ENCODE measurements at places on chromosomes 3 and 15.

DNA sequence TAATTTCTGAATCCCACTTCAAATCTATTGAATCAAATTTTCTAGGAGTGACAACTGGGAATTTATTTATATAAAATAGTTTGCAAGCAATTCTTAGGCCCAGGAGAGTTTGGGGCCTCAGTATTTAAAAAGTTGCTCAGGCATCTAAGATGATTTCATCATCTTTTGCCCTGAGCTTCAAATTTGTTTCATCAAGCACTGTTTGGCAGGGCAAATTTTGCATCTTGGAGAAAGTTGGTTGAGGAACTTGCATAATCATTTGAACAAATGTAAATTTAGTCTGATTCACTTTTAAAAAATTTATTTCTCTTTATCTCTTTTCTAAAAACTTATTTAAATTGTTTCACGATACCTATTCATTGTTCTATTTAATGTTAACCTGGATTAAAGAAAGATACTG, 702.8 kb downstream of the SI start:
- no peak for DNase-seq

DNA sequence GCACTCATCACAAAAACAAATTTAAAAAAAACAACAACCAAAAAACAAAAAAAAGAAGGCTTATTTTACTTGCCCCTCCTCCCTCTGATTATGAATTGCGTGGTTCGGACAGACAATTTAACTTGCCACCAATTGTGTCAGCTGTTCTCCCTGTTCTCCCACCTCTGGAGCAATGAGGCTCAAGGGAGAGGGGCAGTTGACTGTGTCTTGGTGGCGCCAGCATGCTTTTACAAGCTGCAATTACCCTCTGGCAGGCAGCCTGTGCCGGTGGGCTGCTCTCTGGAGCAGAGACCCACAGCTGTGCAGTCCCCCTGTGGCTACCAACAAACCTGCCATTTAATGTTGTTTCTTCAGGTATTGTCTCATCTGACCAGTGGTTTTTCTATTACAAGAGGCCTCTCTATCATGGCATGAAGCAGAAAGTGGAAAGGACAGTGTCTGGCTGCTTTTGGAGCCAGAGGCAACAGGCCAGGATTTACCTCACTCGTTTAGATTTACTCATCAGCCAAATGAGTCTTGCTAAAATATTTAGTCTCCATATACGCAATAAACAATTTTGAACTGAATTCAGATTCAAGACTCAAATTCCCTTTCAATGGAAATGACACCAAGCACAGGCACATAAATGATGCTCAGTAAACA, 192.0 kb upstream of the TPRG1 start:
- no peak for DNase-seq

- no peak for DNase-seq
Measured at GRCh38 chr3:61724183-61724582, 162.8 kb downstream of the PTPRG start.

GRCh38 chr15:36313021-36313420, 266.4 kb upstream of the CDIN1 start:
- no peak for DNase-seq

GRCh38 chr3:125256675-125257074, 44.1 kb upstream of the SLC12A8 start:
- no peak for DNase-seq

DNA sequence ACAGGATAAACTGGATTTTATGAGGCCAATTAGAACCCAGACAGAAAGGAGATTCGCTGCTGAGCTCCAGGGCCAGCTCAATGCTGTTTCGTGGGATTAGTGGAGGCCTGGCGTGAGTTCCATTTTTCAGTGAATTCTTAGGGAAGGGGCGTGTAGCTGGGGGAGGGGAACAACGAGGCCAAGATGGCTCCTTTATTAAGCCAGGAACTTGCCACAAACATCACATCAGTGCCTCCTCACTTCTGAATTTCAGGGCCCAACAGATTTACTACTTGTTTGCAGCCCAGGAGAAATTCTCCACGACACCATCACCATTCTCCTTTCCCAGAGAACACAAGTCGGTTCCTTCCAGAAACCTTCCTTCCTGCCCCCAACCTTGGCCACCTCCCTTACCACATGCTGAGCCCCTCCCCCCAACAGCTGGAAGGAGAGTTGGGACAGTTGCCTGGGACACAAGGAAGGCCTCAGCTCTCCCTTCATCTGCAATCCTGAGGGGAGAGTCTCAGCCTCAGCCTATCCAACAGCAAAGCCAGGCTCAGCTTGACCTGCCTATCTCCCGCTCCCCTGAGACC, 5.8 kb downstream of the IGDCC4 start:
- peak; percentile 86 for DNase-seq

All from femur (tissue), 1 donor.